Cortex of kidney (tissue), 1 donor: ENCODE measurements at places on chromosomes 2 and 18.

- no peak for DNase-seq
These were observed 26.8 kb upstream of the EPAS1 start for GRCh38 chr2:46270384-46270783.

GRCh38 chr2:226916669-226917068, 80.8 kb downstream of the RHBDD1 start:
- DNase-seq: no peak

- no peak for DNase-seq
These were observed 68.2 kb downstream of the ZSWIM2 start for GRCh38 chr2:186780701-186781316.

DNA sequence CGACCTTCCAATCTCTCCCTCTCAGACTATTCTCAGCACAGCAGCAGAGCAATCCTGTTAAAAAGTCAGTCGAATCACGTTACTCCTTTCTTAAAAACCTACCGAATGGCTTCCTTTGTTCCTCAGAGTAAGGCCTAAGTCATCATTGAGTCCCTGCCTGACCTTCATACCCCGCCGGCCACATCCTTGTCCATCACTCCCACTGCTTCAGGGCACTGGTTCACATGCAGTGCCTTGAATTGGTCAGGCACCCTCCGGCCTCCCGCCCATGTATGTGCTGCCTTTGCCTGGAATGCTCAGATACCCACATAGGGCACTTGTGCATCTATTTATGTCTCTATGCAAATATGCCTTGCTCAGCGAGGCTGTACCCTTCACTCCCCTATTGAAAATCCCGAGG, 206.4 kb downstream of the DLGAP1 start:
- DNase-seq: no peak

GRCh38 chr2:234165421-234165820, 114.9 kb downstream of the SPP2 start:
- no peak for DNase-seq

- no peak for DNase-seq
These were observed 35.2 kb downstream of the TMEM163 start for GRCh38 chr2:134683561-134684112.

DNA sequence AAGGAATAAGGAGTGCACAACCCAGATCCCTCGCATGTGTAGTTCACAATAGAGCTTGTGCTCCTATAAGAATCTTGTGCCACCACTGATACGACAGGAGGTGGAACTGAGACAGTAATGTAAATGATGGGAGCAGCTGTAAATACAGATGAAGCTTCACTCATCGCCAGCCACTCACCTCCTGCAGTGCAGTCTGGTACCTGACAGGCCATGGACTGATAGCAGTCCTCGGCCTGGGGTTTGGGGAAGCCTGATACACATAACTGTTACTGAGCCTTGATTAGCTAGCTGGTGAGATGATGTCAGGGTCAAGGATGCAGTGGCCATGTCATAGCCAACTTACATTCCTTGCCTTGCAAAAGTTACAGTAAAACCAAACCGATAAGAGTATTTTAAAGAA, 376.6 kb downstream of the NBAS start:
- DNase-seq: no peak

DNA sequence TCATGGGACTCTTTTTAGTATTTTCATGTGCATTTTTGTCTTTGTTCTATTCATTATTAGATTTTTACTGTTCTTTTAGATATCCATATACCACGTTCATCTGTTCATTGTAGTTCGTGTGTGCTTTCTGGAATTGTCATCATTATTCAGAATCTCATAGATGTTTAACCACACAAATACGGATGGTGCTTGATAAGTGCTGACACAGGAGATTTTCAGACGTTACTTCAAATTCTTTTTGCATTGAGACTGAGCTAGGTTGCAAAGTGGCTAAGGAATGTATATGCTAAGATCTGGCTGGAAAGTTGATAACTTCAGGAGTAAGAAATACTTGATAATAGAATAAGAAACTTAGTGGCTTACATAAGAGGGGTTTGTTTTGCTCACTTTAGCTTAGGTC, 153.6 kb downstream of the CTNNA2 start:
- DNase-seq: no peak

DNA sequence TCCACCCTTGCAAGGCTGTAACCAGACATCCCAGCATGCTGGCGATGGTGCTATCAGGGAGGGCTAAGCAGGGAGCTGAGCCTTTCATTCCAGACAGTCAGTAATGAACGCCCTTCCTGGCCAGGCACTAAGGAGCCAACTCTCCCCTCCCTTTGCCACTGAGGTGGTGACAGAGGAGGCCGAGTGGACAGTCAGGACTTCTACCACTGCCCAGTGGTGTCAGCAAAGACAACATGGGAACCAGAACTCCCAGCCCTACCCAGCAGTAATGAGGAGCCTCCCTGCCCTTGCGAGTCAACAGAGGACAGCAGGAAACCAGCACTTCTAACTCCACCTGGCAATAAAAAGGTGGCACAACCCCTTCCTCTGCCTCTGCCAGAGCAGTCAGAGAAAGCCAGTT, 68.6 kb downstream of the ZAP70 start:
- no peak for DNase-seq
